ENCODE measurements at places on chromosomes 2 and 18. TPM values are rescaled to one million over a fixed set of nuclear protein-coding genes. Genes with fewer than 3 reads are reported as not detected.

The PMAIP1 gene
- 14.9 TPM for total RNA-seq

The CHST9 gene
- not detected for total RNA-seq

The CCDC141 gene
- total RNA-seq: not detected

The RUFY4 gene
- not detected for total RNA-seq

The TUBA4A gene
- 378 TPM for total RNA-seq

The CYTIP gene
- not detected for total RNA-seq

The IL36G gene
- total RNA-seq: 0.10 TPM

The RNF25 gene
- 43.9 TPM for total RNA-seq

The IL18R1 gene
- total RNA-seq: 0.87 TPM

The SGO2 gene
- 11.9 TPM for total RNA-seq

The SLC16A14 gene
- 1.5 TPM for total RNA-seq

The C2orf72 gene
- total RNA-seq: 4.5 TPM

The MC4R gene
- total RNA-seq: not detected

The LRRTM4 gene
- not detected for total RNA-seq

The FZD7 gene
- total RNA-seq: 6.9 TPM

The OR6B2 gene
- not detected for total RNA-seq

The PJVK gene
- 1.7 TPM for total RNA-seq

The FLACC1 gene
- total RNA-seq: not detected

The GAD1 gene
- 0.73 TPM for total RNA-seq

The SPAST gene
- 17.9 TPM for total RNA-seq

The PAX3 gene
- total RNA-seq: not detected

The FBXO48 gene
- total RNA-seq: 0.65 TPM

The PLCL1 gene
- not detected for total RNA-seq

The INHBB gene
- total RNA-seq: 13.4 TPM

The DQX1 gene
- total RNA-seq: 0.17 TPM

The FOXD4L1 gene
- 0.64 TPM for total RNA-seq

The CXCR1 gene
- not detected for total RNA-seq

The CIB4 gene
- total RNA-seq: not detected

The PXDN gene
- 10.8 TPM for total RNA-seq

The YES1 gene
- total RNA-seq: 19.3 TPM

The TMBIM1 gene
- 109 TPM for total RNA-seq

The RAPH1 gene
- 5.3 TPM for total RNA-seq

The PLGLB1 gene
- 1.1 TPM for total RNA-seq

The RAB6C gene
- not detected for total RNA-seq

The GPBAR1 gene
- 0.15 TPM for total RNA-seq

The DOCK10 gene
- 46.7 TPM for total RNA-seq

The TGIF1 gene
- total RNA-seq: 115 TPM

The INPP1 gene
- 23.2 TPM for total RNA-seq

The SAG gene
- total RNA-seq: not detected

The MC2R gene
- total RNA-seq: not detected

The CCDC178 gene
- not detected for total RNA-seq

The FOXI3 gene
- not detected for total RNA-seq
